ENCODE measurements at places on chromosomes 2 and 18.

DNA sequence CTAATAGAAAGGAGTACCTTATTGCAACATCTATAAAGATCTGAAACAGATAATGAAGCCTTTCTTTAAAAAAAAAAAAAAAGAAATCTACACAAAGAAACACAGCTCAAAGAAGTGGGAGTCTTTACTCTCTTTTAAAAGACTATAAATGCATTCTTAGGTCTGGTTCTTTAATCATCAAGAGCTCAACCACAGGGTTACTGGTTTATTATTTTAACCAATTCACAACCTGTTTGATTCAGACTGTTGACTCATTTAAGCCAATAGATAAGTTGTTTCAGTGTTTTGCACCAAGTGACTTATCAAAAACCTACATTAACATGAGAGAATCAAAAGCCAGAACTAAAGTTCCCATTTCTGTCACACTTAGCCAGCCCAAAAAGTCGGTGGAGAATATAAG is 93.1 kb downstream of the TCF4 start:
- H3K27ac ChIP-seq = no peak overlapping the region
- no peaks in the 10 kb centered on the region for H3K27me3 ChIP-seq
- no peaks in the 10 kb centered on the region for H3K4me1 ChIP-seq
- DNase-seq = no peak

GRCh38 chr18:45110577-45111501 is 430.2 kb downstream of the SETBP1 start:
- H3K27ac ChIP-seq = no peak overlapping the region
- DNase-seq = no peak
- no peaks in the 10 kb centered on the region for H3K4me1 ChIP-seq
- H3K4me3 ChIP-seq = no peak overlapping the region
- no peaks in the 10 kb centered on the region for H3K36me3 ChIP-seq

DNA sequence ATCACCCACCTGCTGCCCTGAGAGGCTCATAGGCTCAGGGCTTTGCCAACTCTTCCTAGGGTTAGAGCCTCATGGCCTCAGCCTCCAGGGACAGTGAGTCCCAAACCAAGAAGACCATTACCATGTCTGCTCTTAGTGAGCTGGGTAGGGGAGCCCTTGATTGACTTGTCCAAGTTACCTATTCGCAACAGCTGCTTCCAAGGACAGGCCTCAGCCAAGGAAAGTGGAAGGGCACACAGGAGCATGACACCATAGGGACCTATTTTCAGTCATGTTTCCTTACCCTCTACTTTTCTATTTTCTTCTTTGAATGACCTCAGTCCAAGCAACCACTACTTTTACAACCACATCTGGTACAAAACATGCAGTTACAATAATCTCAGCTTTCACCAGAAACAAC is 81.6 kb downstream of the LBH start:
- no peak overlapping the region for H3K4me3 ChIP-seq
- no peak for DNase-seq
- no peaks in the 10 kb centered on the region for H3K4me1 ChIP-seq

DNA sequence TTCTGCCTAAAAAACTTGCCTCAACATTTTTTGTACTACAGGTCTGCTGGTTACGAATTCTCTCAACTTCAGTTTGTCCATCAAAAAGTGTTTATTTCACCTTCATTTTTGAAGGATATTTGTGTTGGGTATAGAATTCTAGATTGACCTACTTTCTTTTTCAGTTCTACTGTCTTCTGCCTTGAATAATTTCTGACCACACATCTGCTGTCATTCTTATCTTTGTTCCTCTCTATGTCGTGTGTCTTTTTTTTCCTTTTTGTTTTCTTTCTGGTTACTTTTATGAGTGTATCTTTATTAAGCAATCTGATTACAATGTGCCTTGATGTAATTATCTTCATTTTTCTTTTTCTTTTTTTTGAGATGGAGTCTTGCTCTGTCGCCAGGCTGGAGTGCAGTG is 25.3 kb downstream of the ADCY3 start:
- H3K27ac ChIP-seq = no peak overlapping the region
- DNase-seq = no peak
- no peak overlapping the region for H3K4me3 ChIP-seq
- no peaks in the 10 kb centered on the region for H3K27me3 ChIP-seq
- H3K36me3 ChIP-seq = no peaks in the 10 kb centered on the region

- no peaks in the 10 kb centered on the region for H3K36me3 ChIP-seq
- H3K27me3 ChIP-seq = no peaks in the 10 kb centered on the region
- no peaks in the 10 kb centered on the region for H3K4me1 ChIP-seq
- DNase-seq = no peak
Observed at GRCh38 chr2:13768274-13768673, 864.2 kb upstream of the LRATD1 start.

DNA sequence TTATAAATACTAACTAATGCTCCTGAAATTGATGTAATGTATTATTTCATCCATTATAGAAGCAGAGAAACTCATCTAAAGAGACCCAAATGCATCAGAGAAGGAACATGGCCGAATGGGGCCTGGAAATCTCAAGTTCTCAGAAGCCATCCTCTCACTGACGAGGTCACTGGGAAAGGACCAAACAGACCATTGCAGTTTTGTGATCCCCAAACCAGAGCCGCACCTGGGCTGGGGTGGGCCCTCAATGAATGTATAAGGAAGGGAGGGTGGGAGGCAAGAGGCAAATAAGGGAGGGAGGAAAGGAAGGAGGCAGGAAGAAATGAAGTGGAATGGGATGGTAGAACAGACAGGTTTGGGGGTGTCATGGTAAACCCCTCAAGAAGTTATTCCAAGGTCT is 245.3 kb upstream of the ID2 start:
- no peaks in the 10 kb centered on the region for H3K4me1 ChIP-seq
- H3K4me3 ChIP-seq = no peak overlapping the region
- no peaks in the 10 kb centered on the region for H3K27me3 ChIP-seq
- no peaks in the 10 kb centered on the region for H3K36me3 ChIP-seq
- DNase-seq = no peak

DNA sequence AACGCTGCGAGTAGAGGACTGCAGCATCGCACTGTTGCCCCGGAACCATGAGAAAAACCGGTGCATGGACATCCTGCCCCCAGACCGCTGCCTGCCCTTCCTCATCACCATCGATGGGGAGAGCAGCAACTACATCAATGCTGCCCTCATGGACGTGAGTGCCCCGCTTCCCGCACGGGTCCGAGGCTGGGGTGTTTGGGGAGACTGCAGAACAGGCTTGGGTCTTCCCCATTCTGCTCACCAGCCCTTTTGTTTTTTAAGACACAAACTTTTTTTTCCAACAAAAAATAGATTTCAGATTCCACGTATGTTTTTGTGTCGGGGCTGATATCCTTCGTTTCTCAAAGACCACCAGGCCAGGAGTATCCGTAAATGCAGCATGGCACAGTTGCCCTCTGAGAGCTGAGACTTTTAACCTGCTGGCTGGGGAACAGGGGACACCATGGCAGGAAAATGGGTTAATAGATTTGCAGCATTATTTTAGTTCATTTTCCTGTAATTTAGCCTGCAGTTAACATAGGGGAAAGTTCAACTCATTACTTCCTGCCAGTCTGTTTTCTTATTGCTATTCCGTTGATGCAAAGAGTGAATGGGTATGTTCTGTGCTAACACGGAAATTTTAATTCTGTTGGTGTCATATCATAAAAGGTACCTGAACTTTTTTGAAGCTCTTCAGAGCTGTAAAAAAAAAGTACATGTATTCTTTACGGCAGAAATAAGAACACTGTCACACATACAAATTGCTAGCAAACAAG is 229.9 kb upstream of the RAB12 start:
- H3K27ac ChIP-seq = no peak overlapping the region
- no peaks in the 10 kb centered on the region for H3K36me3 ChIP-seq
- no peak overlapping the region for H3K4me3 ChIP-seq
- no peaks in the 10 kb centered on the region for H3K4me1 ChIP-seq

DNA sequence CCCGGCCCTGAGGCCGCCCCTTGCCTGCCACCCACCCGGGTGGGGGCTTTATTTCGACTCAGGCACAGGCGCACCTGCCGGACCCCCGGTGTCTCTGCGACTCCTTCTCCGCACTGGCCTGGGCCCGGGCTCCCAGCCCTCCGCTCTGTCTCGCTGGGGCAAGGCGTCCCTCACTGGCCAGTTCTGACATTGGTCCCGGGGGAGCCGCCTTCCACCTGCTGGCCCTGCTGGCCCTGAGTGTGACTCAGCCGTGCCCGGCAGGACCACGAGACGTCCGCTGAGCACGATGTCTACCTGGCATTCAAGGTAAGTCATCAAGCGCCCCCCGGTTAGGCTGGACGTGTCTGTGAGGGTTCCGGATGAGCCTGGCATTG is 131.5 kb upstream of the CTDP1 start:
- H3K27me3 ChIP-seq = peaks cover 12% of the 10 kb centered on the region
- H3K36me3 ChIP-seq = no peaks in the 10 kb centered on the region
- DNase-seq = no peak
- H3K4me1 ChIP-seq = no peaks in the 10 kb centered on the region

- H3K36me3 ChIP-seq = no peaks in the 10 kb centered on the region
- H3K4me3 ChIP-seq = no peak overlapping the region
- H3K27me3 ChIP-seq = no peaks in the 10 kb centered on the region
- DNase-seq = no peak
- no peak overlapping the region for H3K27ac ChIP-seq
- no peaks in the 10 kb centered on the region for H3K4me1 ChIP-seq
Observed at GRCh38 chr2:120847700-120848321, 112.1 kb downstream of the GLI2 start.

GRCh38 chr2:59776726-59777008 is 776.8 kb downstream of the BCL11A start:
- no peak for DNase-seq
- no peak overlapping the region for H3K27ac ChIP-seq
- H3K27me3 ChIP-seq = no peaks in the 10 kb centered on the region
- no peaks in the 10 kb centered on the region for H3K4me1 ChIP-seq

DNA sequence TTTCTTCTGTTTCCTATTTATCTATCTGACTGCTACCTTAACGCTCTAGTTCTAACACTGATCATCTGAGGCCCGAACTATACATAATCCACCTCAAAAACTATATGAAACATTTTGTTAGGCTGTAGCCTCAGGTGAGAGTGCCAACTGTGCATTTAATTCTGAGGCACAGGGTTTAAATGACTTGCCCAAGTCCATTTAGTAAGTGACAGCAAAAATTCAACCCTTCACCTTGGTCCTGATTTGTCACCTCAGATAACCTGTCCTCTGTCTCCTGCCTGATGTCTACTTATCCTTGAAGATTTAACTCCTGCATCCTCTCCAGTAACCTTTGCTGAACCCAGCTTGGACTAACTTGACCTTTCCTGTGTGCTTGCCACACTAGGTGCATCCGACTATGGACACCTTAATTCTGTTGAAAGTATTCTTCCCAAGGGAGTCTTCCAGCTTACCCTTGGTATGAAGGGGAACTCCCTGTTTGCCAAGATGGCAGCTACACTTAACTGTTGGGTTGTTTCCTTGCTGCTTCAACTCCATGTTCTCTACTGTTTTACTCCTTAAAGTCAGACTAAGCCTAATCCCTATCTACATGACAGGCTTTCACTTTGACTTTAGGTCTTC is 23.5 kb downstream of the CD302 start:
- DNase-seq = no peak
- H3K27ac ChIP-seq = no peak overlapping the region
- H3K36me3 ChIP-seq = peaks cover 2% of the 10 kb centered on the region
- H3K4me3 ChIP-seq = no peak overlapping the region
- no peaks in the 10 kb centered on the region for H3K27me3 ChIP-seq

DNA sequence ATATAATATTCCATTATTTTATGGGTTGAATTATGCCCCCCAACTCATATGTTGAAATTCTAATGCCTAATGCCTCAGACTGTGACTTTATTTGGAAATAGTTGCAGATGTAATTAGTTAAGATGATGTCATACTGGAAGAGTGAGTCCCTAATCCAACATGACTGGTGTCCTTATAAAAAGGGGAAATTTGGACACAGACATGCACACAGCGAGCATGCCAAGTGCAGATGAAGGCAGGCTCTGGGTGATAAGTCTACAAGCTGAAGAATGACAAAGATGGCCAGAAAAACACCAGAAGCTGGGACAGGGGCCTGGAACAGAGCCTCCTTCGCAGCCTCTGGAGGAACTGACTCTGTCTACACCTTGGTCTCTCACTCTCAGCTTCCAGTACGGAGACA is 10.0 kb upstream of the ASAP2 start:
- no peaks in the 10 kb centered on the region for H3K27me3 ChIP-seq
- no peaks in the 10 kb centered on the region for H3K4me1 ChIP-seq
- H3K4me3 ChIP-seq = no peak overlapping the region
- no peaks in the 10 kb centered on the region for H3K36me3 ChIP-seq
- no peak for DNase-seq

DNA sequence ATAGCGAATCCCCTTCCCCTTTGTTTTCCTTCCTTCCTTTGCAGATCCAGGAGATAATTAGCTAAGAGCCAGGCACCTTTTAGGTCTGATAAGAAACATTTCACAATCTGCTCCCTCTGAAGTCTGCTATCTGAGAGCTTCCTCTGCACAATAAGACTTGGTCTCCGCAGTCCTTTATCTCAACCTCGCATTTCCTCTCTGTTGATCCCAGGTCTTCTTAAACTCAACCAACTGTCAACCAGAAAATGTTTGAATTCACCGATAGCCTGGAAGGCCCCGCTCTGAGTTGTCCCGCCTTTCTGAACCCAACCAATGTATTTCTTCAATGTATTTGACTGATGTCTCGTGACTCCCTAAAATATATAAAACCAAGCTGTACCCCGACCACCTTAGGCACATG is 78.4 kb upstream of the CTDP1 start:
- H3K27ac ChIP-seq = no peak overlapping the region
- H3K4me1 ChIP-seq = peaks cover 19% of the 10 kb centered on the region
- H3K36me3 ChIP-seq = no peaks in the 10 kb centered on the region
- peaks cover 6% of the 10 kb centered on the region for H3K27me3 ChIP-seq
- DNase-seq = no peak

DNA sequence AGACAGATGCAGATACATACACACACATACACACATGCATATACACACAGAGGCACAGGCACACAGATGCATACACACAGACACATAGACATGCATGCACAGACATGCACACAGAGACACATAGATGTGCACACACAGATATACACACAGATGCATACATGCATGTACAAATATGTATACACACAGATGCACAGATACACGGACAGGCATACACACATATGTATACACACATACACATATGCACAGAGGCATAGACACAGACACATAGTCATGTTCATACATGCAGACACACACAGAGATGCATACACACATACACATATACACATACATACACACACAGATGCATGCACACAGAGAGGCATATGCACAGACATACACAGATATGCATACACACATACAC is 437.3 kb upstream of the SMIM21 start:
- H3K36me3 ChIP-seq = no peaks in the 10 kb centered on the region
- no peaks in the 10 kb centered on the region for H3K4me1 ChIP-seq
- H3K4me3 ChIP-seq = no peak overlapping the region

GRCh38 chr18:46566111-46566510 is 90.9 kb downstream of the LOXHD1 start:
- H3K4me1 ChIP-seq = no peaks in the 10 kb centered on the region
- H3K27me3 ChIP-seq = peaks cover 2% of the 10 kb centered on the region
- H3K4me3 ChIP-seq = no peak overlapping the region
- H3K27ac ChIP-seq = no peak overlapping the region
